ENCODE measurements at places on chromosomes 6 and 20.

DNA sequence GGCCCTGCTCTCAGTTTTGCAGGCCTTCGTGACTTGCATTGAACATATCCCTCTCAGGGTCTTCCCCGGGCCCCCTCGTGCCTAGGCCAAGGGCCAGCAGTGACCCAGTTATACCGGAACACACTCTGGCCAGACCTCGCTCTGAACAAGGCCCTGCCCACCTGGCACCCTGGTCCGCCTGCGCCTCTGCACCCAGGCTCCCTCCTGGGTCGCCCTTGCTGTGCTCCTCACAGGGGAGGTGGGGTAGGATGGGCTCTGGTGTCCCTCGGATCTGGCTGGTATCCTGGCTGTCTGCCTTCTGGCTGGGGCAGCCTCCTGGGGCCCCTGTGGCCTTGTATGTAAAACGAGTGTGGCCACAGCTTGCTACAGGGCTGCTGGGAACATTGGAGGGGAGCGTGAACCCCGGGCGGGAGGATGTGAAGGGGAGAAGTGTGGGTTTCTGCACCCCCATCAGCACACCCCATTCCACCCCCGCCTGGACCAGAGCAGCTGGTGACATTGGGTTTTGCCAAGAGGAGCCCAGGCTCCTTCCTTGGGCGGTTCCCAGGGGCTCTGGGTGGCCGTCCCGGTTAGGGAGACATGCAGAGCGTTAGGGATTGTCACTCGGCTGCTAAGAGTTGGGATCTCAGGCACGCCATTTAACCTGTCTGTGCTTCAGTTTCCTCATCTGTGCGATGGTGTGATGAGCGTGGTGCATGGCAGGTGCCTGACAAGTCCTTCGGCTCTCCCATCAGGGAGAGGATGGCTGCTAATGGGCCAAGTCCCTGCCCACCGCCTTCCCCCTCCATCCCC, 17.5 kb downstream of the SRC start:
- DNase-seq = no peak

GRCh38 chr20:9516234-9516871, 2.0 kb downstream of the LAMP5 start:
- DNase-seq = no peak

- DNase-seq = no peak
Observed at GRCh38 chr6:72784071-72784470, 162.2 kb downstream of the KCNQ5 start.

- no peak for DNase-seq
Observed at GRCh38 chr6:14559746-14560536, 442.4 kb downstream of the CD83 start.
